ENCODE measurements at places on chromosomes 11 and 22. TPM values are rescaled to one million over a fixed set of nuclear protein-coding genes. Genes with fewer than 3 reads are reported as not detected.

The C11orf91 gene
- 1.4 TPM for total RNA-seq

The MMP7 gene
- not detected for total RNA-seq

The CNIH2 gene
- total RNA-seq, result 0.78 TPM

The ADAMTS15 gene
- total RNA-seq, result not detected

The RPUSD4 gene
- total RNA-seq, result 36.5 TPM

The PLEKHB1 gene
- total RNA-seq, result not detected
